CD4-positive, alpha-beta T cell treated with Interleukin-17A for 1 hour (primary cell): ENCODE measurements at places on chromosomes 12 and 14.

DNA sequence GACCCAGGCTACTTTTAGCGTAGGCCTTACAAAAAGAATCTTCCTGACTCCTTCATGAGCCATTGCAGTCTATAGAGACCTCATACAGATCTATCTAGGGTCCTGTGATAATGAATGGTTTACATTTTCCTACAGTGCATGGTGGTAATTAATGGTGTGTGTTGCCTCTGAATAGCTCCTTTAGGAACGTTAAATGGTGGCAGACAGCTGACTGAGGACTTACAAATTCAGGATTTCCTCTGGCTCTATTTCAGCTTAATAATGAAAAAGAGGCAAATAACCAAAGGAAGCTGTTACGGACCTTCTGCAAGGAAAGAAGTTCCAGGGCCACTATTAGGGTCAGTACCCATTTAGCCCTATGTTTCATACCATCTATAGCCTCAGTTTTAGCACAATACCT, 5.1 kb downstream of the IKBIP start:
- DNase-seq: no peak

GRCh38 chr12:51962737-51963136, 11.2 kb downstream of the ACVR1B start:
- no peak for DNase-seq

DNA sequence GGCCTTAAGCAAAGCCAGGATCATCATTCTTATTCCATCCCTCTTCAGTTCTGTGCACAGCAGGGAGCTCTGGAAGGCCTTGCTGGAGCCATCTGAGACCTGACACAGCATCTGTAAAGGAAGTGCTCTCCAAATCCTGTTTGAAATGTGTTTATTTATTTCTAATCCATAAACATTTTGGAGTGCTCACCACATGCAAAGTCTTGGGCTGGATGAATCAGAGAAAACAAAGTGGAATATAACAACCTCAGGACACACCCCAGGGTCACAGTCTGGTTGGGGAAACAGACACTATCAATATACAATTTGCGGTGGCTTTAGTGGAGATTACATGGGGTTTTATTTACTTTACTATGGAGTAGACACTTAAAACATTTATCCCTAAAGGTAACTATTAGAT, 54.3 kb downstream of the BMP4 start:
- no peak for DNase-seq

DNA sequence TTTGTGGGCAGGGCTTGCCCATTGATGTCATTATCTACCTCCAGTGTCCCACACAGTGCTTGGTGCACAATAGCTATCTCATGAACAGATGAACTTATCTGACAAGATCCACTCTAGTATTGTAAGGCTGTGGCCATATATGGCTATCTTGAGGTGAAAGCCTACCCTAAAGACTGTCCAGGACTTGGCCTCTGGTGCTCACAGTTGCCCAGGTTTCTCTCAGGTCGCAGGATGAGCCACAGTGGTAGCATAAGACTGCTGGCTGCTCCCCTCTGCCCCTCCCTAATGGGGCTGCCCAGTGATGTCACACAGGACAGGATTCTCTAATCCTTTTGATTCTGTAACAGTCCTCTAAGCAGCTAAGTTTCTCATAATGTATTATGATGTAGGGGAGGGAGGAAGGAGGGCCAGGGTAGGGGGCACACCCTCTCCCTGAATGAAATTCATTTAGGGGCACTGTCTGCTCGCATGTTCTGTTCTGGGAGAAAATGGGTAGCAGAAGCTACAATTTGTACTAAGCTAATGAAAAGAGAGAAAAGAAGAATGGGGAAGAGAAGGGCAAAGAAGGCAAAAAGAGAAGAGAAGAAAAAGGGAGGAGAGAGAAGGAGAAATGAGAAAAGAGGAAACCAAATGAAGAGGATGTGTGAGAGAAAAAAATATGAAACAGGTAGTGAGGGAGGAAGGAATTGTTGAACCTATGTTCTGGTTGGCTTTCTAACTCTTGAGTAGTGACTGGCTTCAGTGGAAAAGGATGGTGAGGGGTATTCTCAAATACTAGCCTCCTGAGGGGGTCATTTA, 3.4 kb upstream of the PPM1A start:
- peak; percentile 7 for DNase-seq

DNA sequence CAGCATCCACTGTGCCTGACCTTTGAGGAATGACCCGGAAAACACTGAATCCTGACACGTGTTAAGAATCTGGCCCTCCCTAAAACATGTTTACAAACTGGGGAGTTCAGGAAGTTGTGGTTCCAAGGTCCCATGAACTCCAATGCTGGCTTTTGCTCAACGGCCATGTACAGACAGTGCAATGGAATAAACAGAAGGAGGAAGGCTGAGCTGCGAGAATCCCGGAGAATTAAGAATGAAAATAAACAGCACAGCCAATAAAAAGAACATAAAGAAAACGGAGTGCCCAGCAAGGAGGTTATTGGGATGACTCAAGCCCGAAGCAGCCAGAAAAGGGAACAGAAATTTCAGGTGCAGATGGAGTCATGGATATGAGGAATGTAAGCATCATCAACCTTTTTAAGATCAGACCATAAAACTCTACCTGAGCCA, 32.3 kb downstream of the BCL11B start:
- no peak for DNase-seq

- no peak for DNase-seq
Measured at GRCh38 chr14:68499451-68499850, 293.4 kb downstream of the ZFP36L1 start.

DNA sequence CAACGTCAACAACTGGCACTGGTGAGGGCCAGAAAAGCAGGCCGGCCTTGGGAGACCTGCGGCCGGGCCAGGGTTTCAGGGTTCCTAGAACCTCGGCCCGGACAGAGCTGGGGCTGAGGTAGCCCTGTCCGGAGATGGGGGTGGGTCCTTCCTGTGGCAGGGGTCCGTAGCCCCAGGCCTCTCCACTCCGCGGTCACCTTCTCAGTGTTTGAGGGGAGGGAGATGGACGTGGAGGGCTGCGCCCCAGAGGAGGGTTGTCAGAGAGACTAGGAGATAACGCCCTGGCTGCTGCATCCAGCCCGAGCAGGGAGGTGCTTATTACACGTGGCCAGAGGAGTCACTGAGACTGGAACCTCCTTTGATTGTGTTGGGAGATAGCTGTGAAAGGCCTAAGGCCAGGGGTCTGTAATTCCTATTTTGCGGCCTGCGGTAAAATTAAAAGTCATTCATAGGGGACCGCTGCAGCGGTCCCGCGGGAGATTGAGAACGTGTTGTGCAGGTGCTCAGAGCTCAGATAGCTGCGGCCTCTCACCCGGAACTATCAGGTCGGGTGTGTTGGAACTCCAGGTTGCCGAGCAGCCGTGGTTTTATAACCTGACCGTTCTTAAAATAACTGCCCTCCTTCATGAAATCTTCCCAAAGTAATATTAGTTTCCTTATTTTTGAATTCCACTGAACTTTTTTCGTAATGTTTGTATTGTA, 507 bp downstream of the AHSA1 start:
- peak; percentile 31 for DNase-seq

- DNase-seq: no peak
Measured at GRCh38 chr12:132309596-132310086, 19.7 kb downstream of the GALNT9 start.
